ENCODE measurements at places on chromosomes 4 and X. TPM values are rescaled to one million over a fixed set of nuclear protein-coding genes. Genes with fewer than 3 reads are reported as not detected.

NUP54 gene
- total RNA-seq = 45.5 TPM

VCX3B gene
- total RNA-seq = not detected

FGFR3 gene
- total RNA-seq = 2.4 TPM

TASL gene
- total RNA-seq = not detected

TCEAL6 gene
- total RNA-seq = not detected

APLN gene
- total RNA-seq = not detected

SPANXN3 gene
- not detected for total RNA-seq

CXorf49 gene
- total RNA-seq = not detected

PABPC4L gene
- total RNA-seq = 0.81 TPM

DUSP21 gene
- not detected for total RNA-seq

CXCL11 gene
- total RNA-seq = not detected

FAM9C gene
- total RNA-seq = not detected

GPC3 gene
- 3.7 TPM for total RNA-seq

CENPE gene
- total RNA-seq = 11.2 TPM

ETDB gene
- not detected for total RNA-seq

ARAP2 gene
- 13.8 TPM for total RNA-seq

CFAP47 gene
- 0.13 TPM for total RNA-seq

SLC6A14 gene
- total RNA-seq = not detected

NFKB1 gene
- 21.0 TPM for total RNA-seq

BTC gene
- 1.5 TPM for total RNA-seq

PDE5A gene
- total RNA-seq = 2.6 TPM

DMRTC1 gene
- not detected for total RNA-seq

Measured in mesangial cell (primary cell).